Posterior cingulate gyrus (tissue), 11 donors: ENCODE measurements at places on chromosomes 11 and 22.

DNA sequence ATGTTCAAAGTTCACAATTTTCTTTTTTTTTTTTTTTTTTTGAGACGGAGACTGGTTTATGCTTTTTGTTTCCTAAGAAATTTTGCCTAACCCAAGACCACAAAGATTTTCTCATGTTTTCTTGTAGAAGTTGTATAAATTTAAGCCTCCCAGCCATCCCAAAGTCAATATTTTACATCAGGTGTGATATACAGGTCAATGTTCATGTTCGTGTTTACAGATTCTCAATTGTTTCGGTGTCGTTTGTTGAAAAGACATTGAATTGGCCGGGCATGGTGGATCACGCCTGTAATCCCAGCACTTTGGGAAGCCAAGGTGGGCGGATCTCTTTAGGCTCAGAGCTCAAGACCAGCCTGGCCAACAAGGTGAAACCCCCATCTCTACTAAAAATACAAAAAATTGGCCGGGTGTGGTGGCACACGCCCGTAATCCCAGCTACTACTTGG, 15.4 kb downstream of the FRMD8 start:
- no peak for DNase-seq

GRCh38 chr11:18722293-18722637, 3.7 kb downstream of the IGSF22 start:
- DNase-seq, result no peak

DNA sequence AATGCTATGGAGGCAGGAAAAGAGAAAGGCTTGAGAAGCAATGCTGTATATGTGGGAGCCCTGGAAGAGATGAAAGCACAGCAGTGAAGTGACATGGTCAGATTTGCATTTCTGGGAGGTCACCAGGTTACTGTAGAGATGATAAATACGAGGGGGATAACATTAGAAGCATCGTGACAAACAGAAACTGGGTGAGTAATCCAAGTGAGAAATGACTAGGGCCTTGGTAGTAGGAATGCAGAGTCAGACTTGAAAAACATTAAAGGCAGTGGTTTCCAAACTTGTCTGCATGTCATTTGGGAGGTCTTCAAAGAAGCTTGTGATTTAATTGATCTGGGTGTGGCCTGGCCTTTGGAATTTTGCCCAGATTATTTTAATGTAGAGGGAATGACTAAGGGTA, 43.9 kb downstream of the CCDC34 start:
- no peak for DNase-seq

DNA sequence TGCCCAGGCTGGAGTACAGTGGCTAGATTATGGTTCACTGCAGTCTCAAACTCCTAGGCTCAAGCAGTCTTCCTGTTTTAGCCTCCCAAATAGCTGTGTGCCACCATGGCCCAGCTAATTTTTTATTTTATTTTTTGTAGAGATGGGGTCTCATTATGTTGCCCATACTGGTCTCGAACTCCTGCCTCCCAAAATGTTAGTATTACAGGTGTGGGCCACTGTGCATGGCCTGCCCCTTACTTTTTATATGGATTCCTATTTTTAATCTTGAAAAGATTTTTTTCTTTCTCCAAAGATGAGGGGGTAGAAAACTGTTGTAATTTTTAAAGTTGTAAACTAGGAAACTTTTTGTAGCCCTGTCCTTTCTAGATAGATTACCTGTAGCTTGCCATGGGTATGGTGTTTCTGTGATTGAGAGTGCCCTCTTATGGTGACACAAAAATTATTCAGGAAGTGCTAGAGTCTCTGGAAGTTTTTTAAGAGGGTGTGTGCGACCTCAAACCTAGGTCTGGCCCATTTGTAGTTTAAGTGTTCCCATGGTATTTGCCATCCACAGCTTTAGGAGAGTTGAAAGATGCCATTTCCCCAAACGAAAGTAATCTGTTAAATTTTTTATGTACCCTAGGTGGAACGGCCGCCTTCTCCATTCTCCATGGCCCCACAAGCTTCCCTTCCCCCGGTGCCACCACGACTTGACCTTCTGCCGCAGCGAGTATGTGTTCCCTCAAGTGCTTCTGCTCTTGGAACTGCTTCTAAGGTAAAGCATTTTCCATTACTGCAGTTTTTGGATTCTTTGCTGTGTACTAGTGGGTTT, 32.4 kb downstream of the MCAM start:
- no peak for DNase-seq

GRCh38 chr22:50621948-50622722, 5.8 kb downstream of the ARSA start:
- no peak for DNase-seq

- no peak for DNase-seq
Measured at GRCh38 chr11:62614275-62614674, 1.2 kb downstream of the ROM1 start.

- DNase-seq, result no peak
Measured at GRCh38 chr11:82003671-82004515, 729.8 kb downstream of the FAM181B start.

DNA sequence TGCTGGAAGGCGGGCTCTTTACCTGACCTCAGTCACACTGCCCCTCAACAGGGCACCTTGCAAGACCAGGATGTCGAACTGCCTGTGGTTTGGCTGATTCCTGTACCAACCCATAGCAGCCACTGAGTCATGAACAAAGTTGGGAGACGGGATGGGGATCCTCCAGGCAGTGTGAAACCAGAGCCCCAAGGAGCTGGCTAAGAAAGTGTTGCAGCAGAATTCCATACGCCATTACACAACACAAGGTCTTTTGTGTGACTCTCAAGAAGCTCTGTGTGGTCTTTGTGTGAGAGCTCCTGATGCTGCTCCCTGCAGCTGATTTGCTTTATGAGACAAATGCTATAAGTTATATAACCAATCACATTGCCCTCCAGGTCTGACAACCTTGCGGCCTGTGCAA, 617.7 kb downstream of the OPCML start:
- no peak for DNase-seq

DNA sequence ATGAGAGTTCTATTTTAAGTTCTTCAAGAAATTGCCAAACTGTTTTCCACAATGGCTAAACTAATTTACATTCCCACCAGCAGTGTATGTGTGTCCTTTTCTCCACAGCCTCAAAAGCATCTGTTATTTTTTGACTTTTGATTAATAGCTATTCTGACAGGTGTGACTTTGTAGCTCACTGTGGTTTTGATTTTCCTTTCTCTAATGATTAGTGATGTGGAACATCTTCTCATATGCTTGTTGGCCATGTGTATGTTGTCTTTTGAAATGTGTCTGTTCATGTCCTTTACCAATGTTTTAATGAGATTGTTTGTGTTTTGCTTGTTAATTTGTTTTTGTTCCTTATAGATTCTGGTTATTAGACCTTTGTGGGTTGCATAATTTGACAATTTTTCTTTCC, 18.0 kb upstream of the RAB38 start:
- no peak for DNase-seq

DNA sequence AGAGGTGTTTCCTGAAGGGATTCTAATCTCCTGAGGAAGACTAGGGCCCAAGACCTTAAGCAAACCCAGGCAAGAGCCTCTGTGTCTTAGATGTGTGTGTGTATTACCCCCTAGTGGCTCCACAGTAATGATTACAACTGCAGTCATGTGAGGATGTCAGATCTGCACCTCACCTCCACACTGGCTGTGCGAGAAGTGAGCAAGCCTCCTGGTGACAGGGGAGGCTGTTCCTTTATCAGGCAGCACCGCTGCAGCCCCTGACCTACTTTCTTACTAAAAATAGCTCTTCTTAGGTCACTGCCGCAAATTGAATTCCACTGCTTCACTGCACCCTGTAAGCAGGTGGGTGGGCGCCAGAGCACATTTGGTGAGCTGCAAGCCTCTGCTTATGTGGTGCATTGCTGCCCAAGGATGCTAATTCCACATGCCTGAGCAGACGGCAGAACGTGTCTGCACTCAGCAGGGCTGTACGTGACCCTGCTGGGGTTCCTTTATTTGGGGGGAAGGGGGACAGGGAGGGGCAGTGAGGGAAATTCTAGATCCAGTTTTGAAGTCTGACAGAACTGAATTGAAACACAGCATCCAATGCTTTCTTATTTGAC, 112.4 kb downstream of the KCNC1 start:
- DNase-seq, result peak; percentile 76

- peak; percentile 52 for DNase-seq
Measured at GRCh38 chr11:120219232-120219937, 8.6 kb downstream of the OAF start.

DNA sequence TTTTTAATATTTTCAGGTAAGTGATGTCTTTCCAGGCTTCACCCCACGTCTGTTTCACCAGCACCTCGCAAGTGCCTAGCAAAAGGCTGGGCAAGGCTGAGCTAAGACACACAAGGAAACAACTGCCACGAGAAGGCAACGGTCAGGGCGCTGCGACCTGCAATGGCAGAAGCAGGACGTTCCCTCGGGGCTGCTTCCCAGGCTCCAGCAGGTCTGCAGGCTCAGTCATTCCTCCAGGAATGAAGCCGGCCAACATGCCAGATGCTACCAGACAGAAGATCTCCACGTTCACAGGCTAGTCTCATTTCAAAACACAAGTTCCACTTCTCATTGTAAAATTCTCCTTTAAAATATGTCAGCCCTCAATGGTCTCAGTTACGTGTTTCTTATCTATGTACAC, 45.5 kb downstream of the CELSR1 start:
- no peak for DNase-seq
